Stimulated activated CD8-positive, alpha-beta memory T cell treated with anti-CD3 and anti-CD28 coated beads, Interleukin-4, amount 100 ng/mL, for 4 hours (primary cell): ENCODE measurements at places on chromosomes 1 and 21.

- no peak for DNase-seq
Measured at GRCh38 chr21:34020005-34020847, 53.2 kb upstream of the MRPS6 start.

DNA sequence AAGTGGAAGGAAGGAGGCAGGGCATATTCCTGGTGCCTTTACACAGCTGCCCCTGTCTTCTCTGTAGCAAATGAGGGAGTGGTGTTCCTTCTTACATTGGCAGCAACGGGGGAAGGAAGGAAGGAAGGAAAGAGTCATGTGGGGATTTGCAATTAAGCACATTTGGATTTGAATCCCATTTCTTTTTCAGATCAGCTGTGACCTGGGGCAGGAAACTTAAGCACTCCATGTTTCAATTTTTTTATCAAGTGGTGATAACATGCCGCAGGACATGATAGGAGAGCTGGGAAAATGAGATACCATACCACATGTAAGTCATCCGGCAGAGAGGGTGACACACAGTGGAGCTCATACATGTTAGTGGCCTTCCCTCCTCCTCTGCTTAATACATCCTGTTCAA, 186.8 kb downstream of the APP start:
- no peak for DNase-seq

GRCh38 chr1:178575611-178576361, 62.9 kb downstream of the TEX35 start:
- no peak for DNase-seq

DNA sequence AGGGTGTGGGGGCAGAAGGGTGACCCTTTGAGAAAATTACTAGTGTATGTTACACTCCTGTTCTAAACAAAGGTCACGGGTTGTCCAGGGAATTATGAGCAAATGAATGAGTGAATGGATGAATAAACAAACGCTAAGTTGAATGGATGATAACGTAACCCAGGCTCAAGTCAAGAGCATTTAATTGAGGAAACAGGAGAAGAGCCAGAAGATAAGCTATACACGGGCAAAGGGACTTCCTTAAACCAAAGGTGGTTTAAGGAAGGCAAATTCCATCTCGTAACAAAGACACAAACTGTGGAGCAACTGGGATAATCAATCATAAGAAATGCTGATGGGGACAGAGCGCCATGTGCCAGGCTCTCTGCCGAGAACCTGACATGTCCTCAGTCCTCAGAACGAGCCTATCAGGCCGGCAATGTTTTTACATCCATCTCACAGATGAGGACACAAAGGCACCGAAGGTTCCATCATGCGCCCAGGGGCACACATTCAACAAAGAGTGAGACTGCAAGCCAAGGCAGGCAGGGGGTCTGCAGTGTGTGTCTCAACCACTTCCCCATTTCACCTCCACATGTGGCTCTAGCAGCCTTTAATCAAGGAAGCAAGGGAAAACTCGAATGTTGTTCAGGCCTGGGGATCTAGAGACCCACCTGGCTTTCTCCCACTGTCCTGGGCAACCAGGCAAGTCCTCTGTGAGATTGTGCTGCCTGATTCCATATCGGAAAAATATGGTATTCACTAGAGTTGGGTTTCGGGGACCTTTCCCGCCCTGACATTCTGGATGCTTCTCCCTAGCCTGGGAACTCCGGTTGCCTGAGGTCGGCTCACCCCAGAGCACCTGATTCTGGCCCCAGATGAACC, 126.8 kb upstream of the EDN2 start:
- DNase-seq = no peak

GRCh38 chr1:206655471-206655882, 20.1 kb downstream of the DYRK3 start:
- no peak for DNase-seq

DNA sequence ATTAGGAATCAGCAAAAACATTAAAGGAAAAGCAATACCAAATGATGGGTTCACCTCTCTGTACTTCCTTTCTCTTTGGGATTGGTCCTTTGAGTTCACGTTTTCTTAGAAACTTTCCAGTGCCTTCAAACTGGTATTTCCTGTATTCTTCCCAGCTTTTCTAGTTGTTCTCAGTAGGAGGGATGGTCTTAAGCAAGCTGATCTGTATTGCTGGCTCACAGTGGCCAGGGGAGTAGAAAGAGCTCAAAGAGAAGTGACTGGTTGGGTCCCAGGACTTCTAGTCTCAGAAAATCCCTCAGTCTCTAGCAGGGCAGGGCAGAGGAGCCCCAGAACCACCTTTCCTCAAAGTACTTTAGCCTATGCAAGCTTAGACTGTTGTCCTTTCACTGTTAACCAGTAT, 10.1 kb upstream of the USP24 start:
- DNase-seq = no peak

DNA sequence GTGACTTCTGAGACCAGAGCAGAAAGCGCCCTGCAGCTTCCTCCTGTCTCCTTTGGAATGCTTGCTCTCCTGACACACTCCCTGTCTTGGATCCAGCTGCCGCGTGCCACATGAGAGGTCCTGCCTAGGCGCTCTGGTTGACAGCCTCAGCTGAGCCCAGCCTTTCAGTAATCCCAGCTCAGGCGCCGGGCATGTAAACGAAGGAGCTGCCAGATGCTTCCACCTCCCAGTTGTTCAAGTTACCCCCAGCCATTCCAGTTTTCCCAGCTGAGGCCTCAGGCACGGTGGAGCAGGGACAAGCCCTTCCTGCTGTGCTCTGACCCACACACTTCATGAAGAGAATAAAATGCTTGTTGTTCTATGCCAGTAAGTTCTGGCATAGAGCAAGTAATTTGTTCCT, 14.3 kb upstream of the CD34 start:
- no peak for DNase-seq

- no peak for DNase-seq
Measured at GRCh38 chr1:97507863-97508262, 413.0 kb downstream of the DPYD start.

DNA sequence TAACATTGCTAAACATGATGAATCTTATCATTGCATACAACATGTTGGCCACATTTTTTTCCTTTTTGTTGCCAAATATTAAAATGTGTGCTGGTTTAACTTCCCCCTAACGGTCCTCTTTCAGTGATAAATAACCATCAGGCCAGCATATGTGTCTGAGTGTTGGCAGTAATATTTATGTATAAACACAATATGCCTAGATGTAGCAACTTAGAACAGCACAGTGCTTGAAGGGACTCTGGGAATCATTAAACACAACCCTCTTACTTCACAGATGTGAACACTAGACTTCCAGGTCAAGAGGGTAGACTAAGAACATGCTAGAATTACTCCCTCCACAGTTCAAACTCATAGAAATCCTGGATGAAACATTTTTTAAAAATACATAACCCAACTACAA, 581.8 kb downstream of the PLPP3 start:
- DNase-seq = no peak

DNA sequence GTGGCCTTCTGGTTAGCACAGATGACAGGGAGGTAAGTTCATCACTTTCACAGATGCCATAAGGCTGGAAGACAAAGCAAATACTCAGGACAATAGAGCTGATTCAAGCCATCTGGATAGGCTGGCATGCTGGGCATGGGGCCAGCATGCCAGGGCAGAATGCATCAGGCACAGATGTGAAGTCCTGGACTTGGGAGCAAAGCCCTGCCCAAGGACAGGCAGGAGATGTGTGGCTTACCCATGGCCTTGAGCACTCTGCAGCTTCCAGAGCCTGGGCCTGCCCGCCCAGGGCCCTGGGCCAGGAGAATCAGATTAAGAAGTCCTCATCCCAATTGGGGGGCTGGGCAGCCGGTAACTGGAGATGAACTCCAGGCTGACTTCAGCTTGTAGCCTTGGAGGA, 135.7 kb upstream of the ZC3H12A start:
- no peak for DNase-seq

DNA sequence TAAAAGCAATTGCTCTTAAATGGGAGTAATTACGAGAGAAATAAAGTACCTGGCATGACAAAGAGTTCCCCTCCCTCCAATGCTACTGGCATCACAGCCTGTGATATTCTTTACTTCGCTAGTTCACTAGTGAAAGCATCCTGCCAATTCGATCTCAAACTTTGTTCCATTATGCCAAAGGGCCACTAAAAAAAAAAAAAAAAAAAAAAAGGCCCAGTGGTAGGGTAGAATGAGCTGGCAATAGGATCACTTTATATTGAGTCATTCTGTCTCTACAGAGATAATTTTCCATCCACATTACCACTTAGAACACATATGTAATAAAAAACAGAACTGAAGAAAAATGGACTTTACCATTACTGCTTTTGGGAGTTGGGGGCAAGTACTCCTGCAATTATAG, 11.2 kb downstream of the PUM1 start:
- no peak for DNase-seq

DNA sequence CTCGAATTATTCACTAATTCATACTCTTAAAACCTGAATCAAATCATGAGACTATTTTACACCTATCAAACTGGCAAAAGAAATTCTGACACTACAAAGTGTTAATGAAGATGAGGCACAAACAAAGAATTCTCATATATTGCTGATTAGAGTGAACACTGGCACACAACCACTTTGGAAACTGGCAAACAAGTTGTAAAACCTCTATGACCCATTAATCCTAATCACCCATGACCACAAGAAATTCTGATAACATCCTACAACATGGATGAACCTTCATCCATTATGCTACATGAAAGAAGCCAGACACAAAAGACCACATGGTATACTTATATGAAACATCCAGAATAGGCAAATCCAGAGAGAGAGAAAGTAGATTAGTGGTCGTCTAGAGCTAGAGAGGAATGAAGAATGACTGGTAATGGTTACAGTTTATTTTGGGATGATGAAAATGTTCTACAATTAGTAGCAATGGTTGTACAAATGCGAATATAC, 8.5 kb downstream of the GPBP1L1 start:
- no peak for DNase-seq

DNA sequence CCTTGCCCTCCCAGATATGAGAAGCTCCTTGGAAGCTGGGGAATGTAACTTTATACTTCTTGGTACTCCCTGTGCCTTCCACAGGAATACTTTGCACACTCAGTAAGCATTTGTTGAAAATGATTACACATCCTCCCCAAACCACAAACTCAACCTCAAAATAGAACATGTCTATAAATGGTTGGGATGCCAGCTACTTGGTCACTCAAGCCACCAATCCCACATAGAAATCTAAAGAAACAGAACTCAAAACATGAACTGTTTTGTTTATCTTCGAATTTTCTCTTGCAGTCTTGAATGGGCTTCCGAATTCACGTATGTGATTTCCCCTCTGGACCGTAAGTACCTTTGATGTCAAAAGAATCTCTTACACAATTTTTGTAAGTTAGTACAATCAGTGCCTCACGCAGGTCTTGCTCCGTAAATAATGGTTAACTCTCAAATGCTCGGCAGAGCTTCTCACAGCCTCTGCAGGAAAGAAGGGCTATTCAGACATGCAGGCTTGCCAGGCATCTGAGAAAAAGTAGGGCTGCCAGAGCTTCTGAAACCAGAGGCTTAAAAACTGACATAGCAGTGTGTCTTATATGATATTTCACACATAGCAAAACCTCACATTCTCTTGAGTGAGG, 26.9 kb downstream of the SORT1 start:
- no peak for DNase-seq

GRCh38 chr1:110903853-110904500, 31.0 kb downstream of the CD53 start:
- DNase-seq = no peak

GRCh38 chr1:94301186-94301585, 63.8 kb upstream of the ARHGAP29 start:
- DNase-seq = no peak

DNA sequence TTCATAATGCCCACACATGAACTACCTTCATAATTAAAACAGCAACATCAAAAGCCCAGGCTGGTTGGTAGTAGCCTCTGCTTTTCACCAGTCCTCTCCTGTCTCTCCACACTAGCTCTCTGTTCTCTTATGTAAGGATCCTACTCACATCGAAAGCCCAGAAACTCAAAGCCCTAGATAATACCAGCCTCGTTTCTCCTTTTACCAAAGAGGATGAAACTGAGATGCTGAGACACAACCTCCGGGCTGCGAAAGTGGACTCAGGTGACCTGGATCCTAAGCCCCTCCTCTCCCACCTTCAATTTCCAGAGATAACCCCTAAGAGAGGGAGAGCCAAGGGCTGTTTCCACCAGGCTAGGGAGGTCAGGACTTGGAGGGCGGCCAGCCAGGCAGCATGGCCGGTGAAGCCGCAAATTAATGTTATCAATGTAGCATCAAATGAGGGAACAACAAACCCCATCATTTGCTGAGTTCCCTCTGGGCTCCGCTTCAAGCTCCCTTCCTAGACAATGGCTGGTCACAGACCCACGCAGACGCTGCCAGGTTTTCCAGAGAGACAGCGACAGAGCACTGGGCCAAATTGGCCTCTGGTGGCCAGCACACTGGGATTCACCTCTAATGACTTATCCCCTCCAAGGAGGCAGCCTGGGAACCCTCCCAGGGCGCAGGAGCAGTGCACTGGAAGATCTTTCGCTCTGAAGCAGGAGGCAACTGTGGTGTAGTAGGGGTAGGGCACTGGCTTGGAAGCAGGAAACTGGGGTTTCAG, 20.7 kb upstream of the STMN1 start:
- no peak for DNase-seq

DNA sequence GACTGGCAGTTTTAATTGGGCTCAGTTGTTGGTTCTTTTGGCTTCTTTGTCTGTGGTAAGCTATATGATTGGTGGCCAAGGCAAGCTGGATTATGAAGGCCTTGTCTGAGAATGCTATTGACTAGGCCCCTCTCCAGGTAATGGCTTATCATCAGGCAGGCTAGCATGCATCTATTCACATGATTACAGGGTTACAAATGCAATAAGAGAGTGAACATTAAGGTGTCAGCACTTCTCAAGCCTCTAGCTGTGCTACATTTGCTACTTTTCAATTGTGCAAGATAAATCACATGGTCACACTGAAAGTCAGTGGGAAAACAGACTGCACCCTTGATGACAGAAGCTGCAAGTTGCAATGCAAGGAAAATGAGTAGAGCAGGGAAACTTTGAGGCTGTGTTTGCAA, 550.9 kb upstream of the TMPRSS15 start:
- DNase-seq = no peak

- DNase-seq = peak; percentile 24
Measured at GRCh38 chr1:42035205-42035829, 116.6 kb upstream of the HIVEP3 start.

- DNase-seq = no peak
Measured at GRCh38 chr1:156964441-156964840, 44.0 kb downstream of the LRRC71 start.

GRCh38 chr1:148290881-148291280, 138.8 kb upstream of the NBPF11 start:
- DNase-seq = no peak

- DNase-seq = no peak
Measured at GRCh38 chr1:11340233-11340632, 67.2 kb downstream of the UBIAD1 start.

GRCh38 chr1:198500096-198500495, 40.4 kb downstream of the ATP6V1G3 start:
- no peak for DNase-seq

GRCh38 chr1:98457248-98457647, 204.3 kb upstream of the SNX7 start:
- no peak for DNase-seq

DNA sequence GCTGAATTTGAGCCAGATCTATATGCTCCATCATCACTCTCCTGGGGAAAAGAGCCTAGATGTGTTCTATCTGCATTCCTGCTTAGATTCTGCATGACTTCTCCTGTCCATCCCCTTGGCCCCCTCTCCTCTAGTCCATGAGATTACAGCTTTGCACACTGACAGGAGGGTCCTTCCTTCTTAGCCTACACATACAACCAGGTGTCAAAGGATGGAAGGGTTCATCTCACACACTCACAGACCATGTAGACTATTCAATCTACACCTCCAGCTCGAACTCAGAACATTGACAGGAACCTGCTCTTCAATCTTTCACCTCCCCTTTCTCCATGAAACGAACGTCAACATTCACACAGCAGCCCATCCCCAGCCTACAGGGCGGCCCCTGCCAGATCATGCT, 13.8 kb downstream of the C1orf116 start:
- no peak for DNase-seq
